ENCODE measurements at places on chromosomes 7 and 10.

DNA sequence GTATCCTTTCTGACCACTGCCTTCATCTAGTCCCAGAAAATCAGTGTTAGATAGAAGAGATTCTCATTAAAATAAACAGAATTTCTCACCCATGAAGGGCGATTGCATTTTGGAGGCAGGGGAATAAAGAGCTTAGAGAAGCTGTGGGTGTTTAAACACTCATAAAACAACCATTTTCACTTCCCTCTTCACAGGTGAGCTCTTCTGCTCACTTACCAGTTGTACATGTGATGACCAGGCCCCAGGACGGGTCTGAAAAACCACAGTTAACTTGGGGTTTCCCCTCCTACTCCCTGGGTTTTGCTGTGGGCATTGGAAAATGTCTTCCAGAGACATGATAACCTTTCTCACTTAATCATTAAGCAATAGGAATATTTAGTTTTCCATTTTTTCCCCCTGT lies 411.6 kb upstream of the DPP6 start:
- no peak overlapping the region for H3K4me3 ChIP-seq
- no peak overlapping the region for H3K27ac ChIP-seq
- no peaks in the 10 kb centered on the region for H3K36me3 ChIP-seq
- H3K27me3 ChIP-seq, result no peaks in the 10 kb centered on the region
- no peaks in the 10 kb centered on the region for H3K4me1 ChIP-seq
- DNase-seq, result no peak

DNA sequence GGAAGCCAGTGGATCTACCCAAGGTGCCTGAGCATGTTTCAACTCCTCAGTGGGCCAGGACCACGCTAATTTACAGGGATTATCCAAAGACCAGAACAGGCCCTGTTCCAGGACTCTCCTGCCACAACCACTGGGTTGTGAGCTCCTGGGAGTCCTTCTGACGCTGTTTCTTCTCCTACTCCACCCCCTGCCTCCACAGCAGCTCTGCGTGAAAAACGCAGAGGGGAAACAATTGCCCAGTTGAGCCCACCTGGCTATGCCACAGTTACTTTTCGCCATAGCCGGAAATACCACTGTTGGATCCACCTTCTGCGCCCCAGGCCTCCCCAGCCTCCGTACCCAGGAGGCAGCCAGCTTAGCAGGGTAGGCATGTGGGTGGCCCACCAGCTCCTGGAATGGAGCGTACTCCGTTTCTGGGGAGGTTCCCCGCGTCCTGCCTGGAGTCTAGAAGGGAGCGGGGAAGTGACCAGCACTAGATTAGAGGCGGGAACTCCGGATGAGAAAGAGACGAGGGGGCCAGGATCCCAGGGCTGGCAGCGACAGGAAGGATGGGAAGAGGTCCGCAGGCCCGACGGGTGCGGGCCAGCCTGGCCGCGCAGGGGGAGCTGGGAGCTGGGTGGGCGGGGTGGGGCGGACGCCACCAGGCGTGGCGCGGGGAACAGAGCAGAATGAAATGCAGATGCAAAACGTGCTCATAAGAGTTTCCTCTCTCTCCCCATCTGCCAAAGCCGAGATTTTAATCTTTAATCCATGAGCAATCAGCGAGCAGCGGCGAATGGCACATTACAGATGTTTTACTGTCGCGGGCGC lies 32.1 kb upstream of the PAX2 start:
- H3K36me3 ChIP-seq, result no peaks in the 10 kb centered on the region
- H3K4me1 ChIP-seq, result no peaks in the 10 kb centered on the region
- no peak for DNase-seq
- H3K27me3 ChIP-seq, result peaks cover 31% of the 10 kb centered on the region
- H3K4me3 ChIP-seq, result no peak overlapping the region

DNA sequence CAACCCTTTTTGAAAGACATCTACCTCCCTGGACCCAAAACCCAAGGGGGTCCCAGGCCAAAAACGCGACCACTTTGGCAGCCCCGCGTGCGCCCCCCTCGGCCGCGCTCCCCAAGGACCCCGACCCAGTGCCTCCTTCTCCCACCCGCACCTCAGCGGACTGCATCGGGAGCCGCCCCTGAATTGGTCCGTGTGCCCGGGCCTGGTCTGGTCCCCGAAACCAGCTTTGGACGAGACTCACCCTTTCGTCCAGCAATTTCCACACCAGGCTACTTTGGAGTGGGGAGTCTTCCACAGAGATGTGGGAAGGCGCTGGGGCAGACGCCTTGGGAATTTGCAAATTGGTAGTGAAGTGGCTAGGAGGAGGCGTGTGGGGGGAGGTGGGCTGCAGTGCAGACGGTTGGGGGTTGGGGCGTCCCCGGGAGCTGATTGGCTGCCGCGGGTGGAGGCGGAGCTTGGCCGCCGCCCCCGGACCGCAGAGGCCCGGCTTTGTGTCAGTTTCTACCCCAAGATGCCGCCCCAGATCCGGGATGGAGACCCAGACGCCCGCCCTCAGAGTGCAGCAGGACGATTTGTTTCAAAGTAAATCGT lies 16.9 kb downstream of the TCAF1 start:
- H3K4me1 ChIP-seq, result peaks cover 1% of the 10 kb centered on the region
- DNase-seq, result no peak
- no peak overlapping the region for H3K4me3 ChIP-seq

GRCh38 chr10:20114179-20114578 lies 297.9 kb downstream of the PLXDC2 start:
- DNase-seq, result no peak
- no peaks in the 10 kb centered on the region for H3K27me3 ChIP-seq
- no peak overlapping the region for H3K27ac ChIP-seq

- no peak for DNase-seq
- no peak overlapping the region for H3K4me3 ChIP-seq
- no peaks in the 10 kb centered on the region for H3K4me1 ChIP-seq
- no peak overlapping the region for H3K27ac ChIP-seq
Observed at GRCh38 chr7:24713850-24714675, 43.2 kb downstream of the GSDME start.

DNA sequence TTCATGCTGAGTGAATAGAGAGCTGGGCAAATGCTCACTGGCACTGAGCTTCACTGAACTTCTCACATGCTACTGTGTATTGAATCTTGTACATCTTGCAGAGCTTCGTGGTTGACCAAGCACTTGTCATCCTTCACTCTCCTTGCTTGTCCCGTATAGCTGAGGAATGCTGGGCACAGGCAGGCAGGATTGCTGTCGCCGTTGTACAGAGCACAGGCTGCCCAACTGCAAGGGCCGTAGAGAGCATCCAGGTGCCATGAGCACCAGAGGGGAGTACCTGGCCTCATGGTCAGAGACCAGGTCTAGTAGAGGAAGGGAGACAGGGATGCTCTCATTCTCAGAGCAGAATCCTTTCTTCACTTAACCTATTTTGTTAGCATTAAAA lies 99.8 kb upstream of the RET start:
- H3K36me3 ChIP-seq, result no peaks in the 10 kb centered on the region
- H3K4me1 ChIP-seq, result no peaks in the 10 kb centered on the region
- H3K27ac ChIP-seq, result no peak overlapping the region

DNA sequence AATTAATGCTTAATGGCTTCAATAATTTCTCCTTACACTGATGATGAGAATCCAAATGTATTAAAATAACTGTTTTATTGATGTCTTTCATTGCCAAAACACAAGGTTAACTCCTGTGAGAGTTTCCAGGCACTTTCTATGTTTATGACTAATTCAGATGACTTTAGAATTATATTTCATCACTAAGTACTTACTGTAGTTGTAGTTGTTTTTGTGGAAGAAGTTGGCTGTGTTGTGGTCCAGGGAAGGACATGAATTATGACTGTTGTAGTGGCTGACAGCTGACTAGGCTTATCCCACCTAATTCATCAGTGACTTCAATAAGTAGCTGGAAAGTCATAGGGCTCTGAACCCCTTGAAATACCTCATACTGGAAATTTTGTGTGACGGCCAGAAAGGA lies 254.8 kb downstream of the HGF start:
- no peaks in the 10 kb centered on the region for H3K36me3 ChIP-seq
- no peaks in the 10 kb centered on the region for H3K4me1 ChIP-seq
- H3K27me3 ChIP-seq, result no peaks in the 10 kb centered on the region
- no peak for DNase-seq
- no peak overlapping the region for H3K4me3 ChIP-seq

- DNase-seq, result no peak
- no peaks in the 10 kb centered on the region for H3K27me3 ChIP-seq
- H3K27ac ChIP-seq, result no peak overlapping the region
- H3K36me3 ChIP-seq, result no peaks in the 10 kb centered on the region
- H3K4me1 ChIP-seq, result no peaks in the 10 kb centered on the region
Observed at GRCh38 chr7:134468475-134468874, 9.6 kb upstream of the AKR1B1 start.

DNA sequence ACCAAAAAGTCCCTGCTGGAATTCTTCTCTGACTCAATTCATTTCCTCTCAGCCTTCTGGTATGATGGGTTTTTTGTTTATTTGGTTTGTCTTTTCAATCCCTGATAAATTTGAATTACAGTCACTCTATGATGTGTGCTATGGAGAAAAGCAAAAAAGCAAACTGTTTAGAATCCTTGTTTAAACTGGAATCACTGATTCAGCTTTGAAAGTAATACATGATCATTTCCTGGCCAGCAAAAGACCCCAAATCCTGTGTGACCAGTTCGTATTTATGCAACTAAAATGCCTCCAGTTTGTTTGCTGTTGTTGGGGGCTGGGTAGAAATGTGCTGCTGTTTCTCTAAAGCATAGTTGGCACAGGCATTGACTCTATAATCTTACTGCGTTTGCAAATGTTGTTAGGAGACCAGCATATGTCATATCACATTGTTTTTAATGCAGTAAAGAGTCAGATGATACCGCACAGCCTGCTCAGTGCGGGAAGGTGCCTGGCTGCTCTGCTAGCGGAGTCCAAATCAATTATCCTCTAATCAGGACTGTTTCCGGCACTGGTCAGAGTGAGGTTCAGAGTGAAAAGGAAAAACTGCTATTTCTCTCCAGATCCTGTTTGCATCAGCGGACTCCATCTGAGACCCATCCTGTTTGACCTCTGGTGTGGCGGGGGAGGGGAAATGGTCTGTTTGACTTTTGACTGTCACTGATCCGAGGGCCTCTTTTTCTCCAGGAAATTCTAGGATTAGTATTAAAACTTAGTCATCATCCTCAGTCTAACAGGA lies 40.6 kb upstream of the ADD3 start:
- no peaks in the 10 kb centered on the region for H3K27me3 ChIP-seq
- H3K4me3 ChIP-seq, result no peak overlapping the region
- H3K36me3 ChIP-seq, result no peaks in the 10 kb centered on the region
- peak overlapping the region; percentile 54 for H3K27ac ChIP-seq
- H3K4me1 ChIP-seq, result no peaks in the 10 kb centered on the region
- no peak for DNase-seq

GRCh38 chr7:142516038-142516501 lies 233.2 kb upstream of the PRSS1 start:
- H3K27ac ChIP-seq, result no peak overlapping the region
- H3K4me3 ChIP-seq, result no peak overlapping the region
- DNase-seq, result no peak
- no peaks in the 10 kb centered on the region for H3K36me3 ChIP-seq

DNA sequence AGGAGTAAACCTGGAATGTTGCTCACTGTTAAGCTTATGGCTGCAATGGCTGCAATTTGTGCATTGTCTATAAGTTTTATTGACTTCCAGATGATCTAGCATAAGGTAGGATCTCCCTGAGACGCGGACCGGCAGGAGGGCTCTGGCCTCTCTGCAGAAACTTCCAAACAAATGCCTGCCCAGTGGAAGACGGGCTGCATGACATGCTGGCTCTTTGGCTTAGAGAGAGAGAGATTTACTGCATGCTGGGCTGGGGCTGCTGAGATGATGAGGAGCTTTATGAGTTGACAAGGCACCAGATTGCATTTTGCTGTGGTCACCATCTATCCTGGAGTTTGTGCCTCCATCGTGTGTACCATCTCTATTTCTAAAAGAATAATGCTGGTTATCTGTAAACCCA lies 193.2 kb downstream of the GALNT17 start:
- H3K4me3 ChIP-seq, result no peak overlapping the region
- no peak overlapping the region for H3K27ac ChIP-seq
- no peaks in the 10 kb centered on the region for H3K27me3 ChIP-seq
- no peaks in the 10 kb centered on the region for H3K4me1 ChIP-seq
- DNase-seq, result no peak

DNA sequence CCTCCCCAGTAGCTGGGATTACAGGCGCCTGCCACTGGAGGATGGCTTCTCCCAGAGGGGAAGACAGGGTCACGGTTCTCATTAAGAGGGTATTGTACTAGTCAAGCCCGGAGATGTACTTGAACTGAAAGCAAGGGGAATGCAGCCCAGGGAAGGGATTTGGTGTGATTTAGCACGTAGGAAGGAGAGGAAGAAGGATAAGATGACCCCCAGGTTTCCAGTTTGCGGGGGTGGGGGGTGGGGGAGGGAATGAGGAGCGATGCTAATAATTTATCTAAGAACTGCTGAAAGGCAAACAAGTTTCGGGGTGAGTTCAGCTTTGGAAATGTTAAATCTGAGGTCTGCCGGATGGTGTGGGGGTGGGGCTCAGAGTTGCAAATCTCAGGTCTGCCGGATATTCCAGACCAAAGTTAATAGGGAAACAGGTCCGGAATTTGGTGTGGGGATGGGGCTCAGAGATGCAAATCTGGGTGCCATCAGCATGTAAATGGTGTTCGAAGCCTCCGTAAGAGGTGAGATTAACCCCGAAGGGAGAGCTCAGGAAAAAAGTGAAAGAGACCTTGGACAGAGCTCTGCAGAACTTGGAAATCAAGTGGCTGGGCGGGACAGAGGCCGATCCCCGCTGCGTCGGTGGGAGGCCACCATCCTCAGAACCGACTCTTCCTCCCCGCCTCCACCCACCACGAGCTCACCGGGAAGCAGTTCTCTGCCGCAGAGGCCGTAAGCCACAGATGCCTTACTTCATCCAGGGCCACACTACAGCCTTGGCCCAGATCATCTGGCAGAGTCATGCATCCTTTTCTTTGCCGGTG lies 1.6 kb upstream of the SEPHS1 start:
- H3K4me3 ChIP-seq, result peak overlapping the region; percentile 93
- DNase-seq, result peak; percentile 44
- H3K36me3 ChIP-seq, result no peaks in the 10 kb centered on the region

DNA sequence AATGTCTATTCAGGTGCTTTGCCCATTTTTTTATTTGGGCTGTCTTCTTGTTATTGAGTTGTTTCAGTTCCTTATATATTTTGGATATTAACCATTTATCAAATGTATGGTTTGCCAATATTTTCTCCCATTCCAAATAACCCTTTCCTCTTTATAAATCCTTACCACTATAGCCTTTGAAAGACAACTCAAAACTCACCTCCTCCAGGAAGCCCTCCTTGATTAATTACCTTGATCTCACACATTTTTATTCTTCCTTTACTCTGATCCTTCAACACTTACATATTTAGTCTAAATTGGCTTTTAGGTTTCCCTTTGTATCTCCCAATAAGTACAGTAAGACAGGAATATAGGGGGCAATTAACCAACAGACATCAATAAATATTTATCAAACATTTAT lies 42.9 kb downstream of the NRCAM start:
- no peak overlapping the region for H3K27ac ChIP-seq
- DNase-seq, result no peak
- H3K27me3 ChIP-seq, result no peaks in the 10 kb centered on the region
- no peak overlapping the region for H3K4me3 ChIP-seq
